ENCODE measurements at places on chromosomes 1 and 21. TPM values are rescaled to one million over a fixed set of nuclear protein-coding genes. Genes with fewer than 3 reads are reported as not detected.
A peak's percentile ranks its signal among the peaks of the same experiment; 100 is the strongest.

GRCh38 chr21:34636961-34637360 is 22.0 kb upstream of the RCAN1 start:
- no peaks in the 10 kb centered on the region for H3K36me3 ChIP-seq
- H3K27ac ChIP-seq, result no peak overlapping the region
- H3K4me3 ChIP-seq, result no peak overlapping the region
- H3K4me1 ChIP-seq, result no peaks in the 10 kb centered on the region
- DNase-seq, result no peak
- H3K27me3 ChIP-seq, result no peaks in the 10 kb centered on the region

Gene OR2L8
- total RNA-seq, result not detected

Gene PHF13
- total RNA-seq, result 8.4 TPM

GRCh38 chr1:95532335-95532734 is 298.3 kb downstream of the RWDD3 start:
- no peak for DNase-seq
- no peak overlapping the region for H3K27ac ChIP-seq
- no peak overlapping the region for H3K4me3 ChIP-seq
- H3K27me3 ChIP-seq, result no peaks in the 10 kb centered on the region

Gene TMEM54
- total RNA-seq, result 2.5 TPM

Gene TRIM67
- not detected for total RNA-seq

Gene SLC5A9
- 12.5 TPM for total RNA-seq

GRCh38 chr1:225814381-225814780 is 4.5 kb downstream of the EPHX1 start:
- DNase-seq, result no peak
- peaks cover 82% of the 10 kb centered on the region for H3K4me1 ChIP-seq
- H3K36me3 ChIP-seq, result 0 out of 2 replicates have a peak, but pooled peaks cover 1% of the 10 kb centered on the region

GRCh38 chr1:113793878-113794834 is 18.1 kb downstream of the RSBN1 start:
- H3K27ac ChIP-seq, result no peak overlapping the region
- peaks cover 5% of the 10 kb centered on the region for H3K4me1 ChIP-seq
- H3K4me3 ChIP-seq, result no peak overlapping the region
- peaks cover 5% of the 10 kb centered on the region for H3K36me3 ChIP-seq
- no peaks in the 10 kb centered on the region for H3K27me3 ChIP-seq

DNA sequence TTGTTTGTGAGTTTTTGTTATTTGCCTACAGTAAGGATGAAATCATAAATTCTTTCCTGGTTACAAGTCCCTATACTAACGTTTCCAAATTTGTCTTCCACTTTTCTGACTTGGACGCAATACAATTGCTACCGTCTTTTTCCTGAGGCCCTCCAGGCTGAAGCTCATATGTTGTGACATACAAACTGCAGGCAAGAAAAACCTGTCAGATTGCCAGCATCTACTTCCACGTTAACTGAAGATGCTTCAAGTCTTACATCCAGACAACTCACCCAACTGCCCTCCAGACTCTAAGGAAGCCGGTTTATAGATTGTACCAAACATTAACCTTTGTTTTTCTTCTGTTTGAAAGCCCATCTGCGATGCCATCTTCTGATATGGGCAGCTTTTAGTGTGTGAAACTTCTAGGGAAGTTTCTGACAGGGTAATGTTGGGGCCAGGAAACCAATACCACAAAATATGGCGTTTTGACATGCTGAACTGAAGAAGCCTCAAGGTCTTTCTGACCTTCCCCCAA is 21.4 kb upstream of the RNF11 start:
- H3K4me3 ChIP-seq, result no peak overlapping the region
- no peak for DNase-seq
- no peaks in the 10 kb centered on the region for H3K27me3 ChIP-seq
- no peak overlapping the region for H3K27ac ChIP-seq
- H3K36me3 ChIP-seq, result no peaks in the 10 kb centered on the region

DNA sequence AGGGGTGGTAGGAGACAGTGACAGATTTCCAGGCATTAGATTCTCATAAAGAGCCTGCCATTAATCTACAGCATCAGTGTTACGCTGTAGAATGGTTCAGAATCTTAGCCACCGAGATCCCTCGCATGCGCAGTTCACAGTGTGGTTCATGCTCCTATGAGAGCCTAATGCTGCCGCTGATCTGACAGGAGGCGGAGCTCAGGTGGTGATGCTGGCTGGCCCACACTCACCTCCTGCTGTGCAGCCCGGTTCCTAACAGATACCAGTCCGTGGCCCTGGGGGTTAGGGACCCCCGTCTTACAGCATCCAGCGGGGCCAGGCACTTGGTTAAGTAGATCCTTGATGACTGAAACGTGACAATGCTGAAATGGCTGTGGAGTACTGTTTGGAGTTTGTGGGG is 163.6 kb upstream of the C1orf21 start:
- H3K4me1 ChIP-seq, result no peaks in the 10 kb centered on the region
- H3K27me3 ChIP-seq, result peaks cover 7% of the 10 kb centered on the region
- H3K4me3 ChIP-seq, result no peak overlapping the region
- no peak overlapping the region for H3K27ac ChIP-seq
- no peaks in the 10 kb centered on the region for H3K36me3 ChIP-seq
- no peak for DNase-seq

GRCh38 chr1:15329104-15329820 is 80.4 kb upstream of the EFHD2 start:
- no peaks in the 10 kb centered on the region for H3K36me3 ChIP-seq
- peaks cover 9% of the 10 kb centered on the region for H3K4me1 ChIP-seq
- DNase-seq, result no peak
- H3K27ac ChIP-seq, result no peak overlapping the region

Gene MACO1
- 9.2 TPM for total RNA-seq

Gene AMY1A
- total RNA-seq, result not detected

DNA sequence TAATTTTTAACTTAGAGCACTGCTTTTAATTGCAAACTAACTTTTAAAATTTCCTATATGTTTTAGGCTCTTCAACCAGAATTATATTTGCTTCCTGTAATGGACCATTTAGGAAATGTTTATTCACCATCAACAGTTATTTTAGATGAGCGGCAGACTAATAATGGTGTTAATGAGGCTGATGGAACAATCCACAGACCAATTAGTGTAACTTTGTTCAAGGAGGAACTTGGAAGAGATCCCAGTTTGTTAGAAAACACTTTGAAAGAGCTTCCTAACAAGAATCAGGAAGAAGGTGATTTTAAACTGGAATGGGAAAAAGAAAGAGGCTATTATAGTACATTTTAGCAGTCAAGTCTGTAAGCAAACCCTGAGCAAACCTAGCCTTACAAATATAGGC is 19.4 kb upstream of the GNG5 start:
- no peak overlapping the region for H3K4me3 ChIP-seq
- H3K4me1 ChIP-seq, result no peaks in the 10 kb centered on the region
- no peaks in the 10 kb centered on the region for H3K27me3 ChIP-seq
- no peak for DNase-seq
- no peaks in the 10 kb centered on the region for H3K36me3 ChIP-seq
- H3K27ac ChIP-seq, result no peak overlapping the region

DNA sequence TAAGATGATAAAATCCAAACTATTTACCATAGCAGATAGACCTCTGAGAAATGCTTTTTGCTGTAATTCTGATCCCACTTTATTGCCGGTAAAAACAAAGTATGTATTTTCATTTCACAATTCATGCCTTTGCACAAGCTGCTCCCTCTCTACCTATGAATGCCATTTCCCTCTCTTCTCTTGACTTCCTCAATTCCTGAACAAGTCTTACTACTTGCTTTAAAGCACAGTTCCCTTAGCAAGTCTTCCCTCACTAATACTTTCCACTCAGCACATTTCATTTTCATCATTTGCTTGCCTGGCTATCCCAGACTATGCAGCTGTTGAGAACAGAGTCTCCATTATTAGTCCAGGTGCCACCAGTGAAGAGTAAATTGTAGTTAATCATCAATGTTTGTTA is 13.8 kb downstream of the GPATCH2 start:
- no peaks in the 10 kb centered on the region for H3K36me3 ChIP-seq
- H3K4me1 ChIP-seq, result peaks cover 12% of the 10 kb centered on the region
- H3K27me3 ChIP-seq, result no peaks in the 10 kb centered on the region
- H3K27ac ChIP-seq, result no peak overlapping the region
- DNase-seq, result peak; percentile 5

GRCh38 chr1:76105372-76105771 is 30.8 kb downstream of the ST6GALNAC3 start:
- H3K27me3 ChIP-seq, result no peaks in the 10 kb centered on the region
- H3K27ac ChIP-seq, result no peak overlapping the region
- no peak for DNase-seq
- H3K4me1 ChIP-seq, result no peaks in the 10 kb centered on the region
- H3K36me3 ChIP-seq, result no peaks in the 10 kb centered on the region
- no peak overlapping the region for H3K4me3 ChIP-seq

Measured in HepG2 (cell line).